Activated T-helper 2 cell treated with anti-CD3 and anti-CD28 coated beads, Interferon-gamma antibody, Interleukin-2, Interleukin-4, amounts not matched to agents 10 μg/mL and 5 μg/mL and 100 μg/mL, durations not matched to agents 14 hours and 24 hours and 36 hours (primary cell): ENCODE measurements at places on chromosomes 6 and 20. TPM values are rescaled to one million over a fixed set of nuclear protein-coding genes. Genes with fewer than 3 reads are reported as not detected.

TNFRSF21 gene
- 2.7 and 2.8 TPM in 2 replicates for total RNA-seq

- no peak for DNase-seq
Measured at GRCh38 chr6:84442208-84442607, 214.8 kb upstream of the CEP162 start.

C20orf173 gene
- total RNA-seq: not detected in 2 replicates

KCNS1 gene
- 0.18 and 0.21 TPM in 2 replicates for total RNA-seq

- no peak for DNase-seq
Measured at GRCh38 chr6:24564081-24564480, 69.3 kb downstream of the ALDH5A1 start.

- DNase-seq: no peak
Measured at GRCh38 chr6:136897071-136897470, 25.0 kb upstream of the SLC35D3 start.

FAM184A gene
- 2.6 and 2.9 TPM in 2 replicates for total RNA-seq

OR12D3 gene
- not detected in 2 replicates for total RNA-seq

FARS2 gene
- total RNA-seq: 18.4 and 19.7 TPM in 2 replicates

DNA sequence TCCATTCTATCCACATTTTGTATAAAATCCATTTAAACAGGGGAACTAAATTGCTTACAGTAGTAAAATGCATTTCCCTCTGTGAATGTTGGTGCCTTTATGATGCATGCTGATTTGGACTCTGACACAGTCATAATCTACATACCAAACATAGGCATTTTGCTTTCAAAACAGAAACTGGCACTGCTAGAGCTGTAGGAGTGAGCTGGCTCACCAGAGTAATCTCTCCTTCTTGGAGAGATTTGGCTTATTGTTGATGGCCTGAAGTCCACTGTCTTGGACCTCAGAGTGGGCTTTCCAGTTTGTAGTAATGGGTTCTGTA is 363.2 kb upstream of the FLRT3 start:
- no peak for DNase-seq

FAM83D gene
- total RNA-seq: 15.4 and 15.6 TPM in 2 replicates

GRCh38 chr20:5808901-5809300 is 58.7 kb downstream of the SHLD1 start:
- no peak for DNase-seq

POU5F1 gene
- total RNA-seq: not detected in 2 replicates

DNA sequence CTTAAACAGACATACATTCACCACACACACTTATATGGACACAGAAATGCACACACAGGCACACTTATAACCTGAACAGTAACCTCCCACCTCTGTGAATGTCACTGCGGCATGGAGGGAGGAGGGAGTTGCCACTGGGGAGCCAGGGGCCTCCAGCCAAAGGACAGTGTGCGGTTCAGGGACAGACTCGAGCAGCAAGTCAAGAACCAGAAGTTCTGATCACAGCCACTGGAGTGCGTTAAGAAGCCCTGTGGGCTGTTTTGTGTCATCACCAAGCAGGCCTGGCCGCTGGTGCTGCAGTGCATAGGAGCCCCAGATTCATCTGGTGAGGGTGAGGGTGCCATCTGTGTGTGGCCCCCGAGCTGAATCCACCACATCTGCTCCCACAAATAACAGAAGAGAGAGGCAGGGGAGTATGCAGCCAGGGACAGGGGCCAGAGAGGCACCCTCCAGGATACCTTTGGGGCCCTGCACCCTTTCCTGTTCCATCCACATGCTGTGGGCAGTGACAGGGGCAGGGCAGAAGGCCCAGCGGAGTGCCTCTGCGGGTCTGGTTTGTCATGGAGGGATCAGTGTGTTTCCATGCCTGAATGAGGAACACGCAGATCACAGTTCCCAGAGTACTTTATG is 20.3 kb downstream of the SYNDIG1 start:
- no peak for DNase-seq

- no peak for DNase-seq
Measured at GRCh38 chr20:51562027-51562331, 19.5 kb upstream of the NFATC2 start.

GRCh38 chr20:50462093-50462690 is 48.0 kb upstream of the PTPN1 start:
- DNase-seq: no peak

- no peak for DNase-seq
Measured at GRCh38 chr6:90167514-90168379, 128.9 kb downstream of the BACH2 start.

PEX3 gene
- 21.4 and 23.6 TPM in 2 replicates for total RNA-seq

TENT5A gene
- total RNA-seq: 0.50 and 0.53 TPM in 2 replicates

DNA sequence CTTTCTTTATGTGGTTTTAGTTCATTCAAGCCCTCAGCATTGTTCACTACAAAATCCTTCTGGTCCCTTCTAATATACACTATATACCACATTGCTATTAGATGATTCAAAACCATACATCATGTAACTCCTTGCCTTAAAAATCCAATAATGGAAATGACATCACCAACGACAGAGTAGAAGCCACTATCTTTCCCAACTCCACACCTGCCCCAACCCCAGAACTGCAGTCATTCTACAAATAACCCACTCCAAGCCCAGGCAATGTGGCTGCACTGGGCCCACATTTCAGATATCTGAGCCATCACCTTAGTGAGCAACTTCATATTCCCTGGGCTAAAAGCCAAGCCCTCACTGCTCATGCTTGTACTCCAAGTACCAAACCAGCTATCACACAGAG is 22.6 kb upstream of the RUNX2 start:
- DNase-seq: no peak

HAO1 gene
- total RNA-seq: not detected in 2 replicates

- DNase-seq: no peak
Measured at GRCh38 chr6:75907444-75907843, 158.4 kb downstream of the MYO6 start.

DNA sequence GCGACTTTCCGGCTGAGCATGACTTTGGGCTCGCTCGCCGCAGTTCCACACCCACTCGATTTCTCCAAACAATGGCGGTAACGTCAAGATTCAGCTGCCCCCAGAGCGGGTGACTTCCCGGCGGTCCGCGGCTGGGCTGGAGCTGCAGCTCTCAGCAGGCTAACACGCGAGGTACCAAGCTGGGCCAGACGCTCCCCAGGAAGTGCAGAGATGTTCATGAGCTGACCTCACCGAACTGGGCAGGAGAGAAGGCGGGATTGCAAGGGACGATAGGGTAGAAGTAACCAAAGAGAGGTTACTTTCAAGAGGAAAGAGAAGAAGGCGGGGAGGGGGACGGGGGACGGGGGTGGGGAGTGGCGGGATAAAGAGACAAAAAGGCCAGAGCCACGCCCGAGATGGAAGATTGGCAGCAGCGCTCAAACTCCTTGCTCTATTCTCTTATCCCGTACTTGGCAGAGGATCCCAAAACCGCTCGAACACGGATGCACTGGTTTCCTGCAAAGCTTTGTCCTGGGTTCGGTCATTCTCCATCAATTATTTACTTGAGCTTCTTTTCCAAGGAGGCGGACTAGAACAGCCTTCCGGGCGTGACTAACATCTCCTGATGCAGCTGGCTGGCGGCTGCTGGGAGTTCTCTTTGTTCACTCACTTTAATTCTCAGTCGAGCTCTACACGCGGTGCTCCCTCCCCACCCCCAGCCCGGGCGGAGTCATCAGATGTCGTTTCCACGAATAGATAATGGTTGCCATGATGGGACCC is at the start of gene MTCL3:
TSS of gene MTCL3 (minus strand) at position 626 of the 759 bp plus-strand sequence.
- DNase-seq: peak; percentile 41
